PC-3 (cell line): ENCODE measurements at places on chromosomes 4 and X.
A peak's percentile ranks its signal among the peaks of the same experiment; 100 is the strongest.

DNA sequence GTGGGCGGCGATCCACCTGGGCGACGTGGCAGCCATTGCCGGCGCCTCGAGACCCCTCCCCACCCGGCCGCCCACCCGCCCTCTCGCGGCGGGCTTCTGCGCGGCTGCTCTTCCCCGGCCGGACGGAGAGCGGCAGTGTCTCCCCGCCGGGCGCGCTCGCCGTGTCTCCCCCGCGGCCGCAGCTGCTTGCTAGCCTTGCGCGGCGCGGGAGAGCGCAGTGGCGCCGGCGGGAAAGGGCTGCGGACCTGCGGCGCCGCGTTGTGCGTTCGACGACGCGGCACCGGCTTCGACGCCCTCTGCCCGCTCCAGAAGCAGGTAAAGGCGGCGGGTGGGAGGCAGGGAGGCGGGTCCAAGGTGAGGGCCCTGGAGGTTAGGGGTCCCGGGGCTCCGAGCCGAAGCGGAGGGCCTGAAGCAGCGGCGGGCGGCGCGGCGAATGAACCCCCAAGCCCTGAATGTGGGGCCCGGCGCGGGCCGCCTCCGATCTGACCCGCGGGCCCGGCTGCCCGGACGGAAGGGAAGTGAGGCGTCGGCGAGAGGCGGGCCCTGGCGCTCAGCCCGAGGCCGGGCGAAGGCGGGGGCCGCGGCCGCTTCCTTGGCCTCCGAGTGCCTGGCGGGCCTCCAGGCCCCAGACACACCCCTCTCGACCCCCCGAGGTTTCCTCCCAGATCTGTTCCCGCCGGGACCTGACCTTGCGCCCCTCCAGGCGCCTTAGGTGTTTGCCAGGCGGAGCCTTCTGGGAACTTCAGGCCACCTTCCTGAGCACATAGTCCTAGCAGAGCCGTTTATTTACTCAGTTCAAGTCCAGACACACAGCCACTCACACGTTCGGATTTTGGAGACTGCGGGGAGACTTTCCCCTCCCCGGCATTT is at the start of gene N4BP2:
TSS of gene N4BP2 (plus strand) at position 135 of the 870 bp plus-strand sequence. CDS start 40,491 bp downstream, outside the sequence.
- peak; percentile 68 for DNase-seq

GRCh38 chr4:151193414-151193813 is 83.5 kb upstream of the PRSS48 start:
- DNase-seq: no peak

DNA sequence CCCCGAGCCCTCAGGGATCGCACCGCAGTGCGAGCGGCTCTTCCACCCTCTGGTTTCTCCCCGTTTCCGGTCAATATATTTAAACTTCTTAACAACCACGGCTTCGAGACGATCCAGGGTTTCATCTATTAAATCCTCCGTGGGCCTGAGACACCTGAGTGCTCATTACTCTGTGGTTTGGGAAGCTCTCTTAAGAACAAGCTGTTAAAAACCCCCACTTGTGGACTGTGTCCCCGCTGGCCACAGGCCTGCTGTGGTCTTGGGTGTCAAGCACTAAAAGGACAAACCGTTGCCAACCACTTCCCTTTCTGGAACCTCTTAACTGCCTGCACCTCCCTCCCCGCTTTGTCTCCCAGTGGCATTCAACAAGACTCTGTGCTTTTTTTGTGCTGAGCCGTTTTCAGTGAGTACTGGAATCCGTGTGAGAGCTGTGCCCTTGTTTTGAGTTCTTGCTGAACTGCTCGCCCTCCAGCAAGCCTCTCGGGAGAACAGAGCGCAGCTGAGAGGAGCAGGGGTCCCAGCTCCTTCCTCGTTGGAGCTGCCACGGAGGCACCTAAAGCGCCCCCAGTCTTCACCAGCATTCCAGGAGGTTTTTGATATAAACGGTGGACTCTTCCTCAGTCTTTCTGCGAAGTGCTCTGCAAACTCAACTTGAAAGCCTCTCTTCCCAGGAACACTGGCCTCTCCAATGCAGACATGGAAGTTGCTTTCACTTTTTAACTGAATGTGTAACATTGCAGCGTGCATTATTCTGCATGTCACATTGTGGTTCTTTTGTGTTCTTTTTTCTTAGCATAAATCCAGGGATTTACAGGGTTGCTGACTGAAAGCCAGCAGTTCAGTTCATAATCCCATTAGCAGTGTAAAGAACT is 691 bp upstream of the IGFBP7 start:
- no peak for DNase-seq

DNA sequence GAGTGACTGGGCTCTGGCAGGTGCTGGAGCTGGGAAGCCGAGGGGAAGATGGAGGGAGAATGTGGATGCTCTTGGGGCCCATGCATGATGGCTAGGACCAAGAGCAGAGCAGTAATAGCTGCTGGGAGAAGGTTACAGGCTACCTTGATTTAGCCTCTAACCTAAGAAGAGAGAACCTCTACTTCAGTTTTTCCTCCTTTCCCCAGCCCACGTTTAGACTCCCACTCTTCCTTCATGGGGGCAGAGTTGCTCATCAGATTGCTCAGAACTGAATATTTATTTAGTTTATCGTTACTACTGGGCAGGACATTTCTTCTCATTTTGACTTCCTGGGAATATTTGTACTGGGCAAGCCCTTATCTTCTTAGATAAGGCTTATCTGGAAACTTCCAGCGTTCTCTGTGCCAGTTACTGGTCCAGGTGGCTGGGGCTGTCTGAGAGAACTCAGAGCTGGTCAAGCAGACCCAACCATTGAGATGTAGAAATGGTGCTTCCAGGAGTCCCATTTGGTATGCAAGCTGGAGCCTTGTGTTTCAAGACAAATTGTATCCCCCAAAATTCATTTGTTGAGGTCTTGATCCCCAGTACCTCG is 442.9 kb upstream of the BOD1L1 start:
- DNase-seq: no peak

- no peak for DNase-seq
Observed at GRCh38 chr4:39714166-39714565, 16.2 kb downstream of the UBE2K start.

DNA sequence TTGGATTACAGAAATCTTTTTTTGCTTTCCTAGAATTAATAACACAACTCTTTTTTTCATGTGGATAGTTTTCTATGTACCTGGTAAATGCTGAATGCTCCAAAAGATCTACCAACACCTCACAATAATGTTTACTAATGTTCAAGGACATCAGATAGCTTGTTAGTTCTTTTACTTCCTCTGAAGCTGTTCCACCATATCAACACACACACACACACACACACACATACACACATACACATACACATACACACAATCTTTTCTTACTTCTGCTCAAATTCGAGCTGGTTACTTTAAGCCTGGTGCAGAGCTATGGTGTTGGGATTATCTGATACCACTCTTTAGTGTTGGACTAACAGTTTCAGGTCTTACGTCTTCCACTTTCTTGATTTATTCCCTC is 28.3 kb upstream of the TMPRSS11D start:
- DNase-seq: no peak

DNA sequence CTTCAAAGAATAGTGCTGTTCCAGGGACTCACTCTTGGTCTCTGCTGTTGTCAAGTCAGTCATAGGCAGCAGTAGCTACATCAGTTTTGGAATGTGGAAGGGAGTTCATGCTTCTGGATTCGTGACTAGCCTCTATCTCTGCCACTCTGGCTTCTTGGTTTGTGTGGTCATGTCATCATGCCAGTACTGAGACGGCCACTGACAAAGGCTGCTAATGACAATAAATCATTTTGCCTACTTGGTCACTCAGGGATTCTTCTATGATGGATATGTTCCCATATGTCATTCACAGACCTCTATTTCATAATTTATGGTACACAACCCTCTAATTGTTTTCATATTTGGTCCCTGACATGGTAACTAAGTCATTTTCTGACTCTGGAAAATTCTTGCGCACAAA is 450.8 kb upstream of the BOD1L1 start:
- no peak for DNase-seq
